Left ventricle myocardium inferior (tissue), 1 donor: ENCODE measurements at places on chromosomes 11 and 22. TPM values are rescaled to one million over a fixed set of nuclear protein-coding genes. Genes with fewer than 3 reads are reported as not detected.

DNA sequence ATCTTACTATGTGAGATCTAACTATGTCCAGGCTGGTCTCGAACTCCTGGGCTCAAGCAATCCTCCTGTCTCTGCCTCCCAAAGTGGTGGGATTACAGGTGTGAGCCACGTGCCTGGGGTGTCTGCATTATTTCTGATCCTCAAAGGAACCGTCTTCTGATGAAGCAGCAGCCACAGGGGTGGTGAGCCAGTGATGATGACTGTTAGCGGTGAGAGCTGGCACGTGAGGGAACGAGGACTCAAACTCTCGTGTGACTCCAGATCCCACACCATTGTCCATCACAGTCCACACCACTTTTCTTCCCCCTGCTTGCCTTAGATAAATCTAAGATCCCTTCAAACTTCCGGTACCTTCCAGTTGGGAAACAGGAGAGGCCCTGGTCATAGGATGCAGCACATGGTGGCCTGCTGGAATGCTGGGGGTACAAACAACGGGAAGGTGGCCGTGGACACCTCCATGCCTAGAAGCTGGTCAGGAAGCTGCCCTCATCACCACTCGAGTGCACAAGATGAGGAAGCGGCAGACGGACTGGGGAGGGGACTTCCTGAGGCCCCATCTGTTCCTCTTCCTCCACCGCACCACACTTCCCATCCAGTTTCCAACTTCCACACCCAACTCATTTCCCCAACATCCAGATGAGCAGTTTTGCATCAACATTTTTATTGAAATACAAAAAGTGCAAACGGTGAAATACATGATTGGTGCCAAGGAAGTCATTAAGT, 23.8 kb downstream of the ARHGAP1 start:
- DNase-seq: no peak

HBB gene
- total RNA-seq: 100 TPM

GRCh38 chr11:67006029-67006884, 16.7 kb upstream of the SYT12 start:
- DNase-seq: no peak

DNA sequence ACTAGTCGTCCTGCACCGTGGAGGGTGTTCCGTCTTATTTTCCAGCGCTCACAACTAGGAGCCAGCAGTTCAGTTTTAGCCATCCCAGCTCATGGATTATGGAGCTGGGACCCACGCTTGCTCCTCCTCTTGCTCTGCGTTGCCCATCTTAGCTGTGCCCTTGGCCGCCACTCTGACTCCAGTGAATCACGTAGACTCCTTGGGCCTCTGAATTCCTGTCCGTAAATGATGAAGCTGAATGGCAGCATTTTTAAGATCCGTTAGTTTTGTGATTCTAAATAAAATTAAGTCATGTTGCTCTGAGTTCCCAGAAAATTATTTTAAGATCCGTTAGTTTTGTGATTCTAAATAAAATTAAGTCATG, 23.8 kb downstream of the BCR start:
- no peak for DNase-seq

CARD16 gene
- total RNA-seq: 8.3 TPM
